Hepatocyte (in vitro differentiated cells): ENCODE measurements at places on chromosomes 16 and 17.
A peak's percentile ranks its signal among the peaks of the same experiment; 100 is the strongest.

- no peak for DNase-seq
Observed at GRCh38 chr17:63189082-63189481, 223.0 kb downstream of the TANC2 start.

- no peak for DNase-seq
Observed at GRCh38 chr17:44398692-44399691, 9.5 kb upstream of the ITGA2B start.

DNA sequence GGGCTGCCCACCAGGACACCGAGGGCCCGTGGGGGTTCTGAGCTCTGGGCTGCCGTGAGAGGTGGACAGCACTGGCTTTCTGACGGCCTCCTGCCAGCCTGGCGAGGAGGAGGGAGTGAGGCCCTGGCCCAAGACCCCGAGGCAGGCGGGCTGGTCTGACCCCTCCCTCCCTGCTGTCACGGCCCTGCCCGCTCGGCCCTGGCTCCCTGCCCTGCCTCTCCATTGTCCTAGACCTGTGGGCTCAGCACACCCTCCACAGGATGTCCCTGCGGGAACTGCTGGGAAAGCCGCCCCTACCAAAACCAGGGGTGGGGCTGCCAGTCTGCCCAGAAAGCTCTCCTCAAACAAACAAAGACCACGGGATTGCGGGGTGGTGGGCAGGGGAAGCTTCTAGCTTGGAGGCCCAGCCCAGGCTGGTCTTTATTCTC lies 20.7 kb downstream of the SPNS2 start:
- no peak for DNase-seq

GRCh38 chr17:75468291-75468754 lies 11.9 kb downstream of the TMEM94 start:
- no peak for DNase-seq

- no peak for DNase-seq
Observed at GRCh38 chr16:82936941-82937551, 310.3 kb downstream of the CDH13 start.

- DNase-seq: no peak
Observed at GRCh38 chr17:82200135-82200534, 12.5 kb downstream of the CCDC57 start.

DNA sequence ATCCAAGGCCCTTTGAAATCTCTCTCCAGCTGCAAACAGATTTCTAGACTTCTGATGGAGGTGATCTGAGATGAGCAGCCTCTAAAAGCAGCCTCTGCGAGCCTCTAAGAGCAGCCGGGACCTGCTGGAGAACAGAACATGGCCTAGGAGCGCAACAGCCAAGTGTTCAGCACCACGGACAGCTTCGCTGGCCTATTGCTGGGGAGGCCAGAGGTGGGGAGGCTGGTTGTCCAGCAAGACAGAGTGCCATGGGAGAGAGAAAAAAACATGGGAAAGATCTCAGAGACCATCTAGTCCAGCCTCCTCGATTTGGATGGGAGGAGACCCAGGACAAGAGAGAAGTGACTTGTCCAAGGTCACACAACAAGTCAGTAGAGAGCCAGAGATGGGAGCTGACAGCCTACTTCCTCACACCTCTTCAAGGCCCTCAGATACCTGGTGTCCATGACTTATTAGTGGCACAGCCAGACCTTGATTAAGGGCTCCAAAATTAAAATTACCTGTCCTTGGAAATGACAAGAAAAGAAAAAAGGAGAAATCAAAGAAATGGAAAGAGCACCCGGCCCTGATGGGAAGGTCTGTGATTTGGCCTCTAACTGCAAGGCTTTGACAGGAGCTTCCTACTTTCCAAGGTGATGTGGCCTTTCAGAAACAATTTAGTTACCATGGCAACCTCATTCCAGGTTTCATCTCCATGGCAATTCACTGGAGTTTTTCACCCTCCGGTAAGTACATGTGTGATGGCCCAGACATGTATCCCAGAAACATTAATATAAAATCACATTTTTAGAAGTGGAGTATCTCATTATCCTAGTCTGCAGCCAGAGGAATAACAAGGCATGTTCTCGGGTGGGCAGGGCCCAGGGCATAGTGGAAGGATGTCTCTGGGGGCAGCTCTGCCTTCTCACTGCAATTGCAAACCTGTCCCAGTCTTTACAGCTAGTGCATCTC lies 14.5 kb downstream of the RPRML start:
- DNase-seq: no peak

- no peak for DNase-seq
Observed at GRCh38 chr16:65867276-65867960, 499.1 kb upstream of the CDH5 start.

GRCh38 chr17:5809056-5809455 lies 224.7 kb upstream of the NLRP1 start:
- DNase-seq: no peak

GRCh38 chr17:34291721-34292348 lies 6.3 kb downstream of the CCL11 start:
- DNase-seq: no peak

- DNase-seq: no peak
Observed at GRCh38 chr17:64747938-64748540, 85.9 kb upstream of the SMURF2 start.

DNA sequence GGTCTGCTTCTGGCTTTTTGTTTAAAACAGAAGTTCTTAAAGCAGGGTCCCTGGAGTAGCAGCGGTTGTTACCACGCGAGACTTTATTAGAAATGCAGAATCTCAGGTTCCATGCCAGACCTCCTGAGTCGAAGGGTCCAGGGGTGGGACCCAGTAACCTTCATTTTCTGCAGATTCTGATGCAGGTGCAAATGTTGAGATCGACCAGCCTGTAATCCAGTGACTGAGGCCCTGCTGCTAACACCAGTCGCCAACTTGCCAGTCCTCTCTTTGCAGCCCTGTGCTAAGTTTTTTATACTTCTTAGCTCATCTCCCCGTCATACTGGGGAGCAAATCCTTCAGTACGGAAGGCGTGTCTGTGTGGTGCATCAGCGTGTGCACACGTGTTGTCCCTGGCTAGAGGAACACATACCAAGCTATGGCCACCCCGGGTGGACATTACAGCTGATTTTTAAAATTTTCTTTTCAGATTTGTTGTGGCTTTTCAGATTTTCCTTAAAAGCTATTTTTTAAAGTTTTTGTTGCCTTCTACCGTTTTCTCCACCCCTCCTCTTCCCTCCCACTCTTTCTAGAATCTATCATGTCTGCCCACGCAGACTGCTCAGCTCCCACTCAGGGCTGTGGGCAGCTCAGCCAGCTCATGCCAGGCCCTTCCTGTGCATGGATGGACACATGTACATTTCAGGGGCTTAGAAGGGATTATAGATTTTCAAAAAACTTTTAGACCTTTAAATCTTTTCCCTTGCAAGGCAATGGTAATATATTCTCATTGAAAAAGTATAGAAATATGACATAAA lies 57.7 kb downstream of the MEAK7 start:
- DNase-seq: no peak

DNA sequence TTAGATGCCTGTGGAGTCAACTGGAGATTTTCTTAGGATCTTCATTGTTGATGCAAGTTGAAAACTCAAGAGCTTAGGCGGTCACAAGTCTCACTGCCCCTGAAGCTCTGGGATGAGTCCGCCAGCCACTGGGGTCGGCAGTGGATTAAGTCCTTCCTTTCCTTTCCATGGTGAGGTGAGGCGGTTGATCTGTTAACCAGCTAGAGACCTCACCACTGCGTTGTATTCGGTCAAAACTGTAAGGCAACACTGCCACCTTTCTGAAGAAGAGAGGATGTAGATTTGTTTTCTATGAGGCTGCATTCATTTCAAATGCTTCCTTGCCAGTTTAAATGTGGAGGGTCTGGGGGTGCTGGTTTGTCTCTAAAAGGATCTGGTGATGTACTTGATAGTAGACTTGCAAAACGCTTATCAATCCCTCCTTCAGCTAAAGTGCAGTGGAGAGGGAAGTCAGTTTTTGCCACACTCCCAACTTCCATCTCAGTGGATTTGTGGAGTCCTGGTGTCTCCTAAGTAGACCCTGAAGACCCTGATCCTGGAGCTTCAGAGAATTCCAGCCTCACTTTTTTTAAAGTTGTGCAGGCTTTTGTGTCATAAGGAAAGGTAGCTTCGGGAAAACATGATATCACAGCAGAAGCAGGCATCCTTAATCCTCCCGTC lies 1.7 kb downstream of the MYOCD start:
- DNase-seq: peak; percentile 59

DNA sequence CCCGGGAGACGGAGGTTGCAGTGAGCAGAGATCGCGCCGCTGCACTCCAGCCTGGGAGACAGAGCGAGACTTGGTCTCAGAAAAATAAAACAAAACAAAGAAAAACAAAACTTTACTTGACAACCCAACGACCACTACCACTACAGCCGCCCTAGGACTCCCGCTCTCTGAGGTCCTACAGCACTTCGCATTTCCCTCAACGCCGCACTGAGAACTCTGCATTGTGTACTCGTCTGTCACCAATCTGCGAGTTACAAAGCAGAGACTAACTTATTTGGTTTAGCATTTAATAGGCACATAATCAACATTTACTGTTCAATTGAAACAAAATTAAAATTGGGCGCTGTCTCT lies 479 bp upstream of the ZNF207 start:
- DNase-seq: peak; percentile 33

- DNase-seq: peak; percentile 22
Observed at GRCh38 chr16:1613211-1613622, 1.1 kb downstream of the CRAMP1 start.

GRCh38 chr16:1076801-1077576 lies 4.4 kb downstream of the SSTR5 start:
- DNase-seq: no peak

DNA sequence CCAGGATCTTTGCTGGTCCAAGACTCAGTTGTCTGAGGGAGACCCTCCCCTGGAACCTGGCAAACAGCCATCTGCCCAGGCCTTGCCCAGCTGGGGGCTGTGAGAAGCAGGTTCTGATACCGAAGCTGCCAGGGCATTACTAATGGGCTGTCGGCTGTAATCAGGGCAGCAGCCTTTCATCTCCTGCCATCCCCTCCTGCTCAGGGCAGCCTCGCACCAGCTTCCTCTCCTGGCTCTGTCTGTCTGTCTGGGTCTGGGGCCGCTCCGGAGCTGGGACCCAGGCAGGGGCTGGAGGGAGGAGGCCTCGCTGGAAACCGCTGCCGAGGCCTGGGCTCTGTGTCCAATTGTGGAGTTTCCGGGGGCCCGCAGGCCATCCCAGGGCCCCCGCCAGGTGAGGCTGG lies 21.6 kb upstream of the BRD7 start:
- DNase-seq: no peak

- DNase-seq: peak; percentile 18
Observed at GRCh38 chr17:27296428-27296979, 2.6 kb downstream of the WSB1 start.

DNA sequence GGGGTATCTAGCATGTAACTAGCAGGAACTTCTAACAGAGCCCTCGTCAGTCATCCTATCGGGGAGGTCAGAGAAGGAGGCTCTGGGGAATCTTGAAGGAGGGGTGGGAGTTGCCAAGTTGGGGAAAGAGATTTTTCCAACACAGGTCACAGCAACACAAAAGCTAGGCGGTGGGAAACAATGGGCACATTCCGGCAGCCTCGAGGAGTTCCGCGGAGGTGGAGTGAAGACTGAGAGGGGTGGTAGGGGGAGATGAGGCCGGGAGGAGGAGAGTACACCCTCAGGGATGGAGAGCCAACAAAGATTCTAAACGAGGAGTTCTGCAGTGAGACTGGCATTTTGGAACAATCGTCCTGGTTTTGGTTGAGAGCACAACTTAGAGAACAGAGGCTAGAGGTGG lies 13.5 kb upstream of the CALB2 start:
- no peak for DNase-seq

GRCh38 chr16:50151756-50152155 lies 1.4 kb upstream of the TENT4B start:
- no peak for DNase-seq

- no peak for DNase-seq
Observed at GRCh38 chr16:87389245-87389644, 2.9 kb upstream of the MAP1LC3B start.
